Activated CD8-positive, alpha-beta T cell treated with anti-CD3 and anti-CD28 coated beads, Interleukin-2, amount 10 ng/mL, durations not matched to agents 7 days and 5 days (primary cell): ENCODE measurements at places on chromosomes 16 and 17.

- DNase-seq, result no peak
Observed at GRCh38 chr17:45129940-45130680, 2.2 kb downstream of the PLCD3 start.

GRCh38 chr16:2963723-2964474 lies at the start of gene KREMEN2:
Gene KREMEN2, plus strand, starts transcription at chr16:2964275. Its CDS starts 246 bp downstream, at chr16:2964521.
- DNase-seq, result no peak

- DNase-seq, result no peak
Observed at GRCh38 chr16:82197540-82198240, 27.7 kb upstream of the MPHOSPH6 start.

DNA sequence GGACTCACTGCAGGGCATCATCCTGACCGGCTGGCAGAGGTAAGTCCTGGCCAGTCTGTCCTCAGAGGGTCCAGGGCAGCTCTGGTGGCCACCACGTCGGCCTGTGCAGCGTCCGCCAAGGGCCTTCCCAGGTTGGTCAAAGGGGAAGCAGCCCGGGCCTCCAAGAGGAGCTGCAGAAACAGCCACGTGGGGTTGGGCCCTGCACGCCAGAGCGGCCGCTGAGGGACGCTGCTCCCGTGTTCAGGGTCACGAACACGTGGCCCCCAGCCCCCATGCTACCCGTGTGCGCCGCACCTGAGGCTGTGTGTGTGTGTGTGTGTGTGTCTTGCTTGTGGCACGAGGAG lies 13.3 kb downstream of the CYBC1 start:
- DNase-seq, result no peak

- no peak for DNase-seq
Observed at GRCh38 chr16:19411298-19411697, 6.4 kb upstream of the TMC5 start.

DNA sequence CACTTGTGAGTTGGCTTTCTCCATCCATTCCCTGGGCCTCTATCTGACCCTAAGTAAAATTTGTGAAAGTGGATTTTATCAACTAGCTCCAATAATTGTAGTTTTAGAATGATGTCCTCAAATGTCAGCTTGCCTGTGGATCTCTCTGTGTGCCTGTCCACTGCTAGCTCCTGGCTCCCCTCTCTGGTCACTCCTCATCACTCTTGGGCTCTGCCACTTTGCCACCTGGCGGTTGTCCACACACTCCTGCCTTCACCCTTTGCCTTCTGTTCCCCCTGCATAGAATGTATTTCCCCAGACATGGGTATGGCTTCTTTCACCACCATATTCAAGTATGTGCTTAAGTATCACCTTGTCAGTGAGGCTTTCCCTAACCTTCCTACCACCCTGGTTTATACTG lies 19.8 kb downstream of the ANKFN1 start:
- no peak for DNase-seq

DNA sequence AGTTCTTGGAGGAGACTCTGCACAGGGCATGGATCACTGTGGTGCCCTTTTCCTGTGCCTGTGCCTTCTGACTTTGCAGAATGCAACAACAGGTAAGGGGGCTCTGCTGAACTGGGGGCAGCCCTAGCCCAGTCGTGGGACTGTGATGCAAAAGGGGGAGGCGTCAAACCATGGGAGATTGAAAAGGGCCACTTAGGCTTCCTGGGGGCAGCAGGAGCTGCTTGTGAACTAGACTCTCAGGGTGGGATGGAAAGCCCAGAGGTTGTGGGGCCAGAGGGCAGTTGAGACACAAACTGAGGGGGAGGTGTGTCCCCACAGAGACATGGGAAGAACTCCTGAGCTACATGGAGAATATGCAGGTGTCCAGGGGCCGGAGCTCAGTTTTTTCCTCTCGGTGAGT lies 19.6 kb downstream of the ADGRG5 start:
- no peak for DNase-seq

DNA sequence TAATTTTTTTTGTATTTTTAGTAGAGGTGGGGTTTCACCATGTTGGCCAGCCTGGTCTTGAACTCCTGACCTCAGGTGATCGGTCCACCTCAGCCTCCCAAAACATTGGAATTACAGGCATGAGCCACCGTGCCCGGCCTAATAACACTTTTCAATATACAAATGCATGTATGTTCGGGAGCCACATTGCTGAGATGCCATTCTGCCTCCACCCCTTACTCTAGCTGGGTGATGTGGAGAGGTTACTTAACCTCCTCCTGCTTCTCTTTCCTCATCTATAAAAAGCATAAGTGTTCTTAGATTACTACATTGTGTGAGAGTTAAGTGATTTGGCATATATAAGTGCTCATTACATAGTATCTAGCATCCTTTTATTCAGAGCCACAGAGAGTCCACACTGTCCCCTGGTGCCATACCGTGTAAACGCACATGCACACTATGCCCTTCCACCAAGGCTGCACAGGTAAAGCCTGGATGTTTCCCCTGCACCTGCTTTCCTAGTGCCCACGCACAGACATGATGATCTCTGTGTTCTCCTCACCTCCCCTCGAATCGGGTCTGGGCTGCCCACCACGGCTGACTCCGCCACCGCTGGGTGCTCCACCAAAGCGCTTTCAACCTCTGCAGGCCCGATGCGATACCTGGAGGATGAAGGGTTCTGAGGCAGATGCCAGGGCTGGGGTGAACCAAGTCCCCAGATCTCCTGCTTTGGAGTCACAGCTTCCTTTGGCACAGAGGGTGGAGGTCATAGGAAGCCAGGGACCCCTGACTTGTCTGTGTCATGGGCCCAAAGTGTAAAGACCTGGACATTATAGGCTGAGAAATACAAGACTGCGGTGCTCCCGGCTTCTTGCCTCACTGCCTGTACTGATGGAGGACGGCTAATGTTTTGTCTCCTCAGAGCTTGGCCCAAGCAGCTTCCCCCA lies 49.0 kb upstream of the ACSM2B start:
- no peak for DNase-seq

GRCh38 chr16:21685034-21685455 lies 21.3 kb downstream of the OTOA start:
- DNase-seq, result no peak

DNA sequence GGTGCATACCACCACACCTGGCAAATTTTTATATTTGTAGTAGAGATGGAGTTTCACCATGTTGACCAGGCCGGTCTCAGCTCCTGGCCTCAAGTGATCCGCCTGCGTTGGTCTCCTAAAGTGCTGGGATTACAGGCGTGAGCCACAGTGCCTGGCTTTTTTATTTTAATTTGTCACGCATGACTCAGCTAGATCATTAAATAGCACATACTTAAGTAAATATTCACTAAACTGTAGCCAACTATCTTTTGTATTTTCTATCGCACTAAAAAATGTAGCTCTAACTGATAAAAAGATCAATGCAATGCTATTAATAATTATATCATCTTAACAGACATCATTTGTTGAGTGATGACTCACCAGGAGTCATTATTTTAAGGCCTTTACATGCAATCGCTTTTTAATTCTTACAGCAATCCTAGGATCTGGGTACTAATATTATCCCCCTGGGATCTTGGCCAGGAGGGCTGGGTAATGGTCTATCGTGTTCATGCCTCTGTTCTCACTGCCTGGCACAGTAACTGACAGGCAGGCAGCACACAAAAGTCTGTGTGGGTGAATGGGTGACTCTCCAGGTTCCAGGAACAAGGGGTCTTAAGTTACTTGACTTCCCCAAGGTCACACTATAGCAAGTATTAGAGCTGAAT lies 693.5 kb upstream of the EEF2KMT start:
- DNase-seq, result no peak

- no peak for DNase-seq
Observed at GRCh38 chr16:68328860-68329390, 18.1 kb downstream of the PRMT7 start.

GRCh38 chr16:80231888-80232287 lies 308.9 kb upstream of the DYNLRB2 start:
- no peak for DNase-seq

GRCh38 chr16:89173174-89173921 lies 1.8 kb downstream of the CDH15 start:
- DNase-seq, result no peak

- no peak for DNase-seq
Observed at GRCh38 chr17:82325286-82326180, 8.0 kb downstream of the SECTM1 start.

DNA sequence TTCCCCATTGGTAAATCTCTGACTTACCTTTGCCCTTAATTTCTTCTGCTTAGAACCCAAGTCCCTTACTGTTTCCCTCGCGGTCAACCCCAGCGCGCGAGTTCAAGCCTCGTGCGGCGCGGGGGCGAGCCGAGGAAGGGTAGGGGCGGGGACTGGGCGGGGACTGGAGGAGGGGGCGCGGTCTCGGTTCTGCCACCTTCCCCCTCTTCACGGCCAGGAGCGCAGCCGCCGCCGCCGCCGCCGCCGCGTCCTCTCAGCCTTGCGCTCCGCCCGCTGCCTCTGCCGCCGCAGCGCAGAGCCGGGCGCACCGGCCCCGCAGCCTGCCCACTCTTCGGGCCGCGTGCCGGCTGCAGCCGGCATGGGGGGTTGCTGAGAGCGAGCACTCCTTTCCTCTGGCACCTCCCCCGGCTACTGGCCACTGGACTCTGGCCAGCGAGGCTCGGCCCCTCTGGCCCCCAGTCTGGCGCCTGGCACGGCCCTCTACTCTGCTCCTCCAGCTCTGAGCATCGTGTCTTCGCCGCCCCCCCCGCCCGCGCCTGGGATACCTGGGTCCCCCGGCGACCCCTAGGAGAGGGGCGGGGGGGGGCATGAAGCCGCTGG lies at the start of gene RAPGEFL1:
RAPGEFL1 (plus strand) TSS at position 196 of the 600 bp plus-strand sequence; CDS start at position 588, 392 bp downstream.
- DNase-seq, result peak; percentile 88

GRCh38 chr16:82506692-82507670 lies 119.8 kb upstream of the CDH13 start:
- DNase-seq, result no peak

- no peak for DNase-seq
Observed at GRCh38 chr17:76657505-76658241, 14.1 kb upstream of the ST6GALNAC1 start.

DNA sequence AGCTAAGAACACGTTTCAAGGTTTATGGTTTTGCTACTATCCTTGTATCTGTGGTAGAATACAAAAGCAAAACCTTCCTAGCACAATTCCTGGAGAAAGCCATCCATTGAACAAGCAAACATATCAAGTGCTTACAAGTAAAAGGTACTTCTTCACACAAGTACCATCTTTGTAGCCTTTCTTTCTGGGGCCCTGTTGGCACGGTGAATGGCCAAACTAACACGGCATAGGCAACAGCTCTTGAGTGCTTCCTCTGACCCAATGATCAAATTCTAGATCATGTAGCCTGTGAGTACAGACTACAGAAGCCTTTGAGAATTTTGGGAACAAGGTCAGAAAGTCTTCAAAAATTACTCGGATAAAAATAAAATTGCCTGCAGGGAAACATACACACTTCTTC lies 57.9 kb downstream of the ANKFY1 start:
- peak; percentile 5 for DNase-seq

DNA sequence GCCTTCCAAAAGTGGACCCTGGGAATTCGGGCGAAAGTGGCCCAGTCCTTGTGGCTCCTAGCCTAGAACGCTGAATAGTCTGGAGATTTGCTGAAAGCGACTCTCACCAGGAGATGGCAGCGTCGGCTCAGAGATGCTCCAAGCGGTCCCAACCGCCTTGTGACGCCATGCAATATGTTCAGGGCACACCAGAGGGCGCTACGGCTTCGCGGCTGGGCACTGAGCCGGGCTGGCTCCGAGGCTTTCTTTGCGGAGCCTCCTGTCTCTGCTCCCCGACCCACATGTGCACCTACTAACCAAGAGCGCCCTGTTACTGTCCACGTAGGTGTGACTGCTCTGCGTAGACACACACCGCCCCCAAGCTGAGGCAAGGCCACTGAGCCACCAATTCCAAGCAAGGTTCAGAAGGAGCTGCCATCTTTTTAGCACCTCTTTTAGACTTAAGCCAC lies 36.9 kb downstream of the SYCE1L start:
- DNase-seq, result peak; percentile 91

DNA sequence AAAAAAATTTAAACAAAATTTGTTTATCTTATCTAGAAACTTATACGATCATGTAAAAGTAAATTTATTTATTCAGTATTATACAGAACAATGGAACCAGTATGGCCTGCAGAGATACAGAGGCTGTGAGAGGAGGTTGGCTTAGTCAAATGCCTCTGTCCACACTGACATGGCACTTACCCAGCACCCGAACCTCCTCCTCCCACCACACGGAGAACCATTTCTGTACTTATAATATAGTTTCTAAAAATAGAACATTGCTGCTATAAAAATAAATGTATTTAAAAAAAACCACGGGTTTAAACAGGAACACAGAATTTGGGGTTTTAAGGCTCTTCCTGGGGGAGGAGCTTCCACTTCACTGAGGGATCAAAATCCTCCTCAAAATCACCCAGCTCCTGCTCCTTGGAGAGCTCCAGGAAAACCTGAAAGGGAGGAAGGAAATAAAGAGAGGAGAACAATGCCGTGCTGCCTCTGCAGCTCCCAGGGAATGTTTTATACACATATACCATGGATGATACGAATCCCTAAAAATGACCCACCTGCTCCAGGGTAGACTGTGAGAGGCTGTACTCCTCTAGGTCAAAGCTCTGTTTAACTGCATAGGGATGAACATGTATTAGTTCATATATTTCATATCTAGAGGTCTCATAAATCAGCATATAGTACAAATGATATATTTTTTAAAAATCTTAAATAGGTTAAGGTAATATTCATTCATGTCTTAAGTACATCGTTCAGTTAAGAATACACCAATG lies 87.3 kb downstream of the ABCA8 start:
- no peak for DNase-seq

- peak; percentile 83 for DNase-seq
Observed at GRCh38 chr17:37406635-37407461, at the start of the genes ACACA and TADA2A. Gene ACACA, minus strand, starts transcription at chr17:37406836. Its CDS starts 537 bp downstream, at chr17:37406299. Gene TADA2A, plus strand, starts transcription at chr17:37406886. Its CDS starts 4,480 bp downstream, at chr17:37411366.

GRCh38 chr16:53611179-53611696 lies 92.4 kb downstream of the RPGRIP1L start:
- no peak for DNase-seq

- DNase-seq, result no peak
Observed at GRCh38 chr16:88905563-88905962, 39.1 kb upstream of the PABPN1L start.

DNA sequence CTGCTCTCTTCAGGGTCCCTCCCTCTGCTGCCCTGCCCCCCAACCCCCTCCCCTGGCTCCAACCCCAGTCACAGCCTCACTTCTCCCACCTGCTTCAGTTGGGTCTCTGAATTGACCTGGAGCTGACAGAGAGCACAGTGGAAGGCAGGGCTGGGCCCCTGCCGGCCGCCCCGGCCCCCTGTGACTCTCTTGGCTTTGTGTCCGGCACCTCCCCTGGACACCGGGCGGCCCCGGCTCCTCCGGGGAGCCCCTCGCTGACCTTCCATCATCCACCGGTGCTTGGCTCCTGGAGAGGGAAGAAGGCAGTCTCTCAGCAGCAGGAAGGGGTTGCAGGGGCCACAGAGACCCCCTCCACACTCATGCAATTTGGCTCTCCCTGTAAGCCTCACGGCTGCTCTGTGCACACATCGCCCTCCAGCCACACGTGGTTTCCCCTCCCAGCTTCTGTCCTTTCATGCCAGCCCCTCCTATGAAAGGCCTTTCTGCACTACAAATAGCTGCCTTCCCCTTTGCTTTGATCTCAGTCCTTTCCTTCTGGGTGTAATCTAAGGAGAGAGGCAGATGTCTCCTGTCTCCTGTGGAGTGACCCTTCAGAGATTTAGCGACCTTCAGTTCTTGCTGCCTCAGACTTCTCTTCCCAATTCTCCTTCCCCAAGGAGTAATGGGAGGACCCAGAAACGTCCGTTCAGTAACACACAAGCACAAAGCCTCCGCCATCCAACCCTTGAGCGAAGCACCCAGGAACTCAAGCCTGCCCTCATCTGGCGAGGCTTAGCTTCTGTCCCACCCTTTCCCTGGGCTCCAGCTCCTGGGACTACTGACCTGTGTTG lies 8.3 kb downstream of the NKIRAS2 start:
- DNase-seq, result no peak

- DNase-seq, result no peak
Observed at GRCh38 chr17:61984821-61985220, 57.0 kb upstream of the INTS2 start.

GRCh38 chr16:20241321-20241720 lies 86.0 kb downstream of the GP2 start:
- DNase-seq, result no peak
